BJ (cell line): ENCODE measurements at places on chromosomes 11 and 22.

DNA sequence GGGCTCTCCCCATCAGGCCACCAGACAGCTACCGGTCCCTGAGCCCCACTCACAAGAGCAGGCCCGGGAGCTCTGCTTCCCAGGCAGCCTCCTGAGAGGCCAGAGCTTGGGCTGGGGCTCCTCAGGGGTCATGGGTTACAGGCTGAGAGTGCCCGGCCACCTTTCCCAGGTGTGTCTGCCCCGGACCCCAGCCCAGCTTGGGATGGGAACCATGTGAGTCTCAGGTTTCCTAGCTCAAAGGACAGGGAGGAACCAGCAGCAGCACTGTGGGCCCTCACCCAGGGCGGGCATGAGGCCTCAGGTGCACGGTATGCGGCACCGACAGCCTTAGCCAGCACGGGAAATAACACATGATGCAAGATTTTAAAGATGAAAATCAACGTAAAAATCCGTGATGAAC lies 90.1 kb downstream of the NECTIN1 start:
- no peak for DNase-seq

- no peak for DNase-seq
These were observed 13.8 kb downstream of the TOLLIP start for GRCh38 chr11:1295591-1295990.

GRCh38 chr11:37916331-37916730 lies 1318.3 kb upstream of the RAG2 start:
- DNase-seq, result no peak

GRCh38 chr11:22725079-22725478 lies 58.7 kb downstream of the GAS2 start:
- DNase-seq, result no peak

GRCh38 chr11:35145271-35145670 lies 6.3 kb downstream of the CD44 start:
- DNase-seq, result no peak

- DNase-seq, result no peak
These were observed 67.4 kb upstream of the PRDM11 start for GRCh38 chr11:45079075-45079444.

- DNase-seq, result peak; percentile 4
These were observed 69.1 kb downstream of the FCHSD2 start for GRCh38 chr11:73072935-73073481.
